Activated CD8-positive, alpha-beta memory T cell treated with anti-CD3 and anti-CD28 coated beads, Interleukin-2, amount 10 ng/mL, durations not matched to agents 7 days and 5 days (primary cell): ENCODE measurements at places on chromosomes 16 and 17. TPM values are rescaled to one million over a fixed set of nuclear protein-coding genes. Genes with fewer than 3 reads are reported as not detected.

GRCh38 chr17:80630560-80631120, 86.0 kb downstream of the RPTOR start:
- H3K4me1 ChIP-seq: peaks cover 2% of the 10 kb centered on the region
- H3K27me3 ChIP-seq: no peaks in the 10 kb centered on the region
- no peak overlapping the region for H3K4me3 ChIP-seq
- no peak for DNase-seq

DNA sequence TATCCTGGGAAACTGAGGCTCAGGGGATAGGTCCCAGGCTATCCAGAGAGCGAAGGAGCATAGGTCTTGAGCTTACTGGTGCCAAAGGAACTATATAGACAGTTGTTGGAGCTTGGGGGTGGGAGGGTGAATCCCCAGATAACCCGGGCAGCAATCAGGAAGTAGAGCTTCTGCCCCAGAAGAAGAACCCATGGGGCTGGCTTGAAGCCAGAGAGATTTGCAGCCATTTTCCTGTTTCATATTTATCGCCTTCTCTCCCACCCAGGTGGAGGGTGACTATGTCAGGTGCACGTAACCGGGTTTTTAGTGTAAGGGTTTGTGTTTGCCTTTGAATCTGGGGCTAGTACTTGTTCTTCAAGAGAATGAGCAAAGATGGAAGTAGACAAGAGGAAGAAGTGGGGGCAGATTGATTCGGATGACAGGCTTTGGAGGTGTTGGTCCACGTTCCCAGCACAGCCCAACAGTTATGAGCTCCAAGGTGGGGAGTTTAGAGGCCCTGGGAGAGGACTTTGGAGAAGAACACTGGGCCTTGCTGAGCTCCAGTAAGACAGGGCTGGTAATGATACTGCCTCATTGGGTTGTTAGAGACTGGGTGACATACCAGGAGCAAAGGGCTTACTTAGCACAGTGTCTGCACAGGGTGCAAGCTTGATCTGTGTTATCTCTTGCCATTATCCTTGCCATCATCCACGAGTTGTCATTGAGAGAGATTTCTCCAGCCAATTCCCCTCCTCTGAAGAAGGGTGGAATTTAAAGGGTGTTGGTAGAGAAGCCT, 145.6 kb downstream of the CCDC182 start:
- H3K27me3 ChIP-seq: no peaks in the 10 kb centered on the region
- peak; percentile 51 for DNase-seq
- peaks cover 74% of the 10 kb centered on the region for H3K4me1 ChIP-seq
- peak overlapping the region; percentile 98 for H3K27ac ChIP-seq
- peak overlapping the region; percentile 34 for H3K4me3 ChIP-seq

The USP10 gene
- total RNA-seq: 90.9 TPM

- peaks cover 80% of the 10 kb centered on the region for H3K4me1 ChIP-seq
- H3K27ac ChIP-seq: peak overlapping the region; percentile 98
- H3K27me3 ChIP-seq: no peaks in the 10 kb centered on the region
- DNase-seq: peak; percentile 89
These were observed 145.0 kb downstream of the CCDC182 start for GRCh38 chr17:57600074-57600473.

The TNK1 gene
- 0.61 TPM for total RNA-seq

DNA sequence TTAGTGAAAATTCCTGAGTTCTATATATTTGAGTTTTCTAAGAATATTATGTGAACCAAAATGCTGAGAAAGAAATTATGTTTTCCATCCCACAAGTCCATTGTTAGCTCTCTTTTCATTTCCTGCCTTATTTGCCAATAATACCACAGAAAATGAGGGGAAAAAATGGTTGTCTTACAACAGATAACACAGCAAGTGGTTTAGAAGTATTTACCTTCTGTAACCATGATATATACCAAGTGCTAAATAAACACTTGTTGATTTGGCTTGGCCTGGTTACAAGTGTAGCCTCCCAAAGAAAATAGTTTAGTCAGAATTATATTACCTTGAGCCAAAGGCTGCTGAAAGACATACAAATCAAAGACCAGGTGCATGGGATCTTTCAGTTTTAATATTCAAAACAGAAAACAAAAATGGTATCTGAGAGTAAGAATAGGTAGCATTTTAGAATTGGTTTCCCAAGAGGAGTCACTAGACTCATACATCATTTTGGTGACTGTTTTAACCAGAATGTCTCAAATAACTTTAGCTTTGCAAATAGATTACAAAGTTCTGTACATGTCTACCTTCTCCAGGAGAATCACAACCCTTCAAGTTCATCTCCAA, 439.8 kb upstream of the DYNLRB2 start:
- H3K36me3 ChIP-seq: no peaks in the 10 kb centered on the region
- H3K4me3 ChIP-seq: no peak overlapping the region
- no peaks in the 10 kb centered on the region for H3K4me1 ChIP-seq
- no peak for DNase-seq

- H3K4me1 ChIP-seq: no peaks in the 10 kb centered on the region
- DNase-seq: no peak
- no peaks in the 10 kb centered on the region for H3K36me3 ChIP-seq
- no peak overlapping the region for H3K4me3 ChIP-seq
- H3K27ac ChIP-seq: no peak overlapping the region
These were observed 168.3 kb downstream of the SEC14L1 start for GRCh38 chr17:77308861-77309726.

The CACNG3 gene
- not detected for total RNA-seq

The PDILT gene
- total RNA-seq: not detected

GRCh38 chr16:87076950-87077749, 240.0 kb downstream of the C16orf95 start:
- peaks cover 2% of the 10 kb centered on the region for H3K36me3 ChIP-seq
- no peak overlapping the region for H3K4me3 ChIP-seq
- DNase-seq: peak; percentile 56
- H3K27ac ChIP-seq: no peak overlapping the region

DNA sequence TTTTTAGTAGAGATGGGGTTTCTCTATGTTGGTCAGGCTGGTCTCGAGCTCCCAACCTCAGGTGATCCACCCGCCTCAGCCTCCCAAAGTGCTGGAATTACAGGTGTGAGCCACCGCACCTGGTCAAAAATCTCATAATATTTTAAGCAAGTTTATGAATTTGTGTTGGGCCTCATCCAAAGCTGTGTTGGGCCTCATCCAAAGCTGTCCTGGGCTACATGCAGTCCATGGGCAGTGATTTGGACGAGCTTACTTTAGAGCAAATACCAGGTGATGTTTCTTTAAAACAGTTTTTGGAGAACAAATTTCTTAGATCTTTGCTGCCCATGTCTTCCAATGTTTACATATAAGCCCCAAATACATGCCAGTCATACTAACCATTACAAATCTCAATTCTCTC, 84.4 kb upstream of the C17orf78 start:
- H3K4me1 ChIP-seq: peaks cover 5% of the 10 kb centered on the region
- no peaks in the 10 kb centered on the region for H3K27me3 ChIP-seq
- H3K36me3 ChIP-seq: peaks cover 1% of the 10 kb centered on the region
- no peak for DNase-seq

DNA sequence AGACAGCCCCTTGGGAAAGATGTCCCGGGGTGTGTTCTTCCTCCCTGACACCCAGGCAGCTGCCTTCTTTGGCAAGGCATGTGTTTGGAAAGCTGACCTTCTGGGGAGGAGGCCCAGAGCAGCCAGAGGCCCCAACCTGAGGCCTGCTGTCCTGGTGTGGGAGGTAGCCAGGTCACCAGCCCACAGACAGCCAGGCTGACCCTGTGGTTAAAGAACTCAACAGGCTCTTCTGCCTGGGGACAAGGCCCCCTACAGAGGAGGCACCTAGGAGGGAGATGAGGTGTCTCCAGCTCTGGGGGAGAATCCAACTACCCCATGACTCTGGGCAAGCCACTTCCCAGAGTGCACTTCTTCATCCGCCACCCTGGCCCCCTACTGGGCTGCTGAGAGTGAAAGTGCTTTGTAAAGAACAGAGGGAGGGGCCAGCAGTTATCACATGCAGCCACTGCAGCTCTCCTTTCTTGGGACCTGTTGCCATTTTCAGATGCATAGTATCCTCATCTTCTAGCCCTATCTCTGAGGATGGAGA, 13.1 kb upstream of the SREBF1 start:
- peak; percentile 92 for DNase-seq
- H3K27me3 ChIP-seq: no peaks in the 10 kb centered on the region
- H3K27ac ChIP-seq: peak overlapping the region; percentile 94
- H3K36me3 ChIP-seq: no peaks in the 10 kb centered on the region
- no peak overlapping the region for H3K4me3 ChIP-seq
- H3K4me1 ChIP-seq: peaks cover 75% of the 10 kb centered on the region

The NTN3 gene
- not detected for total RNA-seq

The CHST5 gene
- total RNA-seq: 0.14 TPM

- DNase-seq: peak; percentile 87
- H3K27me3 ChIP-seq: peaks cover 9% of the 10 kb centered on the region
- no peaks in the 10 kb centered on the region for H3K36me3 ChIP-seq
- peak within 1 kb of the TSS; percentile 88 for H3K27ac ChIP-seq
- peak within 1 kb of the TSS; percentile 90 for H3K4me3 ChIP-seq
- peaks cover 27% of the 10 kb centered on the region for H3K4me1 ChIP-seq
These were observed at the start of gene MT1F for GRCh38 chr16:56657555-56658326. Gene MT1F, plus strand, starts transcription at chr16:56657959. Its CDS starts 100 bp downstream, at chr16:56658059.

The SENP3 gene
- total RNA-seq: 70.9 TPM

- H3K27me3 ChIP-seq: peaks cover 2% of the 10 kb centered on the region
- no peak overlapping the region for H3K4me3 ChIP-seq
- H3K4me1 ChIP-seq: no peaks in the 10 kb centered on the region
- no peaks in the 10 kb centered on the region for H3K36me3 ChIP-seq
- H3K27ac ChIP-seq: no peak overlapping the region
- no peak for DNase-seq
These were observed 12.0 kb upstream of the SLC39A11 start for GRCh38 chr17:73104450-73104849.

DNA sequence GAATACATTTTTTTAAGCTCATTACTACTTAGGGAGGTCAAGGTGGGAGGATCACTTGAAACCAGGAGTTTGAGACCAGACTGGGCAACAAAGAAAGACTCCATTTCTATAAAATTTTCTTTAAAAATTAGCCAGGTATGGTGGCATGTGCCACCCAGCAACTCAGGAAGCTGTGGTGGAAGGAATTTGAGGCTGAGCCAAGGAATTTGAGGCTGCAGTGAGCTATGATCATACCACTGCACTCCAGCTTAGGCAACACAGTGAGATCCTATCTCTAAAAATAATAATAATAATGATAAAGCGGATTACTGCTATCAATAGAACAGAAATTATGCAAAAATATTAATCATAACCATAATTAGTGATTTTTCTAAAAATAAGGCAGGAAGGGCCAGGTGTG, 170.3 kb downstream of the COPRS start:
- peaks cover 20% of the 10 kb centered on the region for H3K27me3 ChIP-seq
- no peaks in the 10 kb centered on the region for H3K4me1 ChIP-seq
- H3K27ac ChIP-seq: no peak overlapping the region

DNA sequence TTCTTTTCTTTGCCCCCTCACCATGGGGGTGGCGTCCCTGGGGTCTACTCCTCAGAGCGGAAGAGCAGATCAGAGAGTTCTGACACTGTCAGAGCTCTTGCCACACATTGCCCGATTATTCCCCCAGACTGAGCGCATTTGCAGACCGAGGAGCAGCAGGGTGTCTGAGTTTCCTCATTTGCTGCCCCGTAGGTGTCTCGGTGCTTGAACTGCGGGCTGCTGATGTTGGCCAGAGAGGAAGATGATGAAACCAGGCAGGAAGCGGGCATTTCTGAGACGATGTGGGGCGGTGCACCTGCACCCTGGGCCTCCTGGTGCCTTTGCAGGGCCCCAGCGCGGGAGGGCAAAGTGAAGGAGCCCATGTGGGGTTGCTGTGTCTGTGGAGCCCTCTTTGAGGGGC, 55.2 kb downstream of the ARSG start:
- peaks cover 80% of the 10 kb centered on the region for H3K4me1 ChIP-seq
- no peaks in the 10 kb centered on the region for H3K27me3 ChIP-seq
- peaks cover 21% of the 10 kb centered on the region for H3K36me3 ChIP-seq
- H3K27ac ChIP-seq: peak overlapping the region; percentile 99

DNA sequence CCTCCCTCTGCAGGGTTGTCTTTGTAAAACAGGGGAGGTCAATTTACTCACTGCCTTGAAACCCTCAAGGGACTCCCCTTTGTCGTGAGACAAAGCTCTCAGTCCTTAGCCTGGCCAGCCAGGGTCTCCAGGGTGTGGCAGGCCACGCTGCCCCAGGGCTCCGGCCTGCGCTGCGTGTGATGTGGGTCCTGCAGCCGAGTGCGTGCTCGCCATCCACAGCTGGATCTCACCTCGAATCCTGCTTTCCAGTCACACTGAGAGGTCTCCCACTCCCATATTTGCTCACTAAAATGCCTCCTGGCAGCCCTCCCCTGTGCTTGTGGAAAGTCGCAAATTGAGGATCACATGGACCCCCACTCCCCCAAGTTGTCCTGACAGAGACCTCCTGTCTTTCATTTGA, 10.0 kb upstream of the CLEC18C start:
- peaks cover 1% of the 10 kb centered on the region for H3K36me3 ChIP-seq
- no peak for DNase-seq
- no peak overlapping the region for H3K4me3 ChIP-seq
- no peaks in the 10 kb centered on the region for H3K27me3 ChIP-seq

GRCh38 chr17:57994436-57994835, 6.4 kb upstream of the VEZF1 start:
- no peaks in the 10 kb centered on the region for H3K27me3 ChIP-seq
- H3K27ac ChIP-seq: no peak overlapping the region
- H3K4me1 ChIP-seq: peaks cover 63% of the 10 kb centered on the region
- no peak overlapping the region for H3K4me3 ChIP-seq

The PCGF2 gene
- 2.1 TPM for total RNA-seq

The ABCC11 gene
- total RNA-seq: not detected

The MT1G gene
- total RNA-seq: 2.8 TPM
